ENCODE measurements at places on chromosomes 2 and 18.

DNA sequence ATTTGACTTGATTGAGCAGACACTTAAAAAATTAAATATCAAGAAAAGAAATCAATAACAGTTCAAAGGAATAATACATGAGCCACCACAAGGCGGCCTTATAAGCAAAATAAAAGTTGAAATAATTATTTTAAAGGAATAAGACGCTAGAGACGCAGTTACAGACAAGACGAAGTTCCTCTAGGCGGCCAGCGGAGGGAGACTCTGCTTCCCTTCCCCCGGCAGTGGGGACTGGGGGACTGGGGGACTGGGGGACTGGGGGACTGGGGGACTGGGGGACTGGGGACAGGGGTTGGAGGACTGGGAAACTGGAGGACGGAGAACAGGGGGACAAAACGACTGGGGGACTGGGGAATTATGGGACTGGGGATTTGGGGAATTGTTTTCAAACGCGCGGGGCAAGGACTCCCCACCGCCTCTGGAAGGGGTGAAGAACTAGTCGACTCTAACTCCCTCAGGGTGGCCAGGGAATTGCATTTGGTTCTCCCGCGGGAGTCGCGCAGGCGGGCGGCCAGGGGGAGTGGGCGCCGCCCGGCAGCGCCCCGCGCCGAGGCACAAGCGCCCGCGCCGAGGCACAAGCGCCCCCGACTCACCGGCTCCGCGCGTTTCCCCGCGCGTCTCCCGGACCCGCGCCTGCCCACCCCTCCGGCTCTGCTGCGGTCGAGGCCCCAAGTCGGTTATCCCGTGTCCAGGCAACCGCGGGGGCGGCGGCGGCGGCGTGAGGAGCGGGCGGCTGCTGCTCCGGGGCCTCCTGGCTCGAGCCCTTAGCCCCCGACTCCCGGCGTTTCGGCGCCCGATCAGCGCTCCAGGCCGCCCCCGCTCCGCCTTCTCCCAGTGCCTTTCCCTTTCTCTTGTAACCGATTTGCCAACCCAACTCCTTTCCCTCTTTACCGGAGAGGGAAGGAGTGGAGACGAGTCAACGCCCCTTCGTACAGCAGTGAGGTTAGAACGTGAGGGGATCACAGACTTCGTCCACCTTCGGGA lies at the start of gene CCDC178:
Gene CCDC178, minus strand, starts transcription at position 662 of the 984 bp plus-strand sequence. CDS start 28,633 bp downstream, outside the sequence.
- peak; percentile 35 for DNase-seq

GRCh38 chr2:105789745-105790460 lies 45.2 kb downstream of the NCK2 start:
- no peak for DNase-seq

- DNase-seq: no peak
Observed at GRCh38 chr2:31023541-31023940, 114.7 kb downstream of the GALNT14 start.

GRCh38 chr2:178756343-178756742 lies 50.9 kb downstream of the TTN start:
- DNase-seq: no peak

DNA sequence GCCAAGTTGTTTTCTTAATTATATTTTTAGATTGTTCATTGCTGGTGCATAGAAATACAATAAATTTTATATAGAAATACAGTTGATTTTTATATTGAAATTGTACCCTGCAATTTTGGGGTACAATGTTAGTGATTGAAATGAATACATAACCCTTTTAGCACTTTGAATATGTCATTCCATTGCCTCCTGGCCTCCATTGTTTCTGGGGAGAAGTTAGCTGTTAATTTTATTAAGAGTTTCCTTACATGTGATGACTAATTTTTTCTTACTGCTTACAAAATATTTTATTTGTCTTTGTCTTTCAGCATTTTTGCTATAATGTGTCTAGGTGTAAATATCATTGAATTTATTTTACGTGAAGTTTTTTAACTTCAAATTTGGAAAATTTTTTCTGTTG lies 176.5 kb upstream of the DCC start:
- no peak for DNase-seq

DNA sequence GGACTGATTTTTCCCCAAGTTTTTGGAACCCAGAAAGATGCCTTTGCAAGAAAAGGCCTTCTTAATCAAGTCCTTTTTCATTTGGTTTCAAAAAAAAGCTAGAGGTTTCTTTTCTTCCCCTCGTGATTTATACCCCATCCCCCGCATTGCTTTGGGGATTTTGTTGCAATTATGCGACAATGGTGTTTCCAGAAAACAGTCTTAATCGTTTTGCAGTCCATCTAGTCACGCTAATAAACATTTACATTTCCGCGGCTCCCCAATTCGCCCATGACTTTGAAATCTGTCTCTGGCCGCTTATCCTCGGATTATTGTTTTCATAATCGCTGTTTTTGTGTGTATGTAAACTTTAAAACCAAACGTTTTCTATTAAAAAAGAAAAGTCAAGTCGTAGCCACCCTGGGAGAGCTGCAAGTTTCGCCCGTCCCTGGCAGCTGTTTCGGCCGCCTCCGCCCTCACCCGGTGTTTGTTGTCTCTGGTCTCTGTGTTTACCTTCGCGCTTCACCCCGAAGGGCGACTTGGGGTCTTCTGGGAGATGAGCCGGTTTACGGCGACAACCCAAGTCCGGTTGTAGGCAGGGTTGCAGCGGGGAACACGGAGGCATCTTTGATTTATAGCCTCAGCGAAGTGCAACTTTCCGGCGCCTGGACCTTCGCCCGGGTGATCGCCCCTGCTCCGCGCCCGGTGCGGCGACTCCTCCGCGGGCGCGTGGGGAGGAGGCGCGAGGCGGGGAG lies 667 bp downstream of the SP9 start:
- no peak for DNase-seq

DNA sequence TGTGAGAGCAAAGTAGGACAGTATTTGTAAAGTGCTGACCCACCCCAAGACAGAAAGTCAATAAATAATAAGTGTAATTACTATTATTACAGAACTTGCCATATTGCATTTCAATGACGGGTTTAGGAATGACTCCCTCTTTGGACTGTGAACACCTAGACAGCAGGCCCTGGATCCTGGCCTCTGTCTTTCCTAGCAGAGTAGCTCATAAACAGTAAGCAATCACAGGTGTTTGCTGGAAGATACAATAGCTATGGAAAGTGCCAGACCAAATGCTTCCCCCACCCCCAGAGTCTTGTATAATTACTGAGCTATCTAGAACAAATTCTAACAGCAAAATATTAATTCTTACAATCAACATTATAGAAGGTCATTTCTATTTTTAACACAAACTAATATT lies 20.1 kb upstream of the MYO1B start:
- DNase-seq: no peak

DNA sequence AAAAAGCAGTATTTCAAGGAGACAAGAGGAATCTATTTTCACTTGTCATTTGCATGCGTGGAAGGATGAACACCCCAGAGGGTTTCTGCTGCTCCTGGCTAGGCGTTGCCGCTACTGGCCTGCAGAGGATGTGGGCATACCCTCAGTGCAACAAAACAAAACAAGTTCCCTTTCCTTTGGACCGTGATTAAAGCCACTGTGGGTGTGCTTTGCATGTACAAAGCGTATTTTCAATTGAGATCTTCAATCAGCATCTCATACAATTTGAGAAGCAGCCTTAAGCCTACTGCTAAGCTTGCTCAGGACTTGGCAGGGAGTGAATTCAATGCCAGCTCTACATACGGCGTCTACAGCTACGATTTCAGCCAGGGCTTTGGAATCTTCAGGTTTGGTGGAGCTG lies 298.4 kb downstream of the LPIN1 start:
- no peak for DNase-seq

GRCh38 chr2:188024811-188025210 lies 266.9 kb upstream of the GULP1 start:
- no peak for DNase-seq

DNA sequence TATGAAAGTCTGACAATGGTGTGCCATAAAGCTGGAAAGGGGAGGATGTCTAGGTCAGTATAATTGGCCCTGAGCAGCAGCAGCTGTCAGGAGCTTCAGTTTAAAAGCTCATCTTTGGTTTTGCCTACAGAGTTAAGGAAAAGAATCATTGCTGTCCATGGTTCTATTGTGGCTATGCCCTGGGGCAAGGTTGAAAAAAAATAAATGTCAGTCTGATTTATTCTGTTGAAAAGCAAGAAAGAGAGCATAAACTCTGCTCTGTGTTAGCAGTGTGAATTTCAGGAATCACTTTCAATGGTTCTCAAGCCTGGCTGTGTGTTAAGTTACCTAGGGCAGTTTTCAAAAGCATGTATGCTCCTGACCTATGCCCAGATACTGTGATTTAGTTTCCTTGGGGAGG lies 446.7 kb downstream of the SETBP1 start:
- peak; percentile 8 for DNase-seq

GRCh38 chr2:102114851-102115497 lies 27.6 kb upstream of the IL1R1 start:
- DNase-seq: no peak

DNA sequence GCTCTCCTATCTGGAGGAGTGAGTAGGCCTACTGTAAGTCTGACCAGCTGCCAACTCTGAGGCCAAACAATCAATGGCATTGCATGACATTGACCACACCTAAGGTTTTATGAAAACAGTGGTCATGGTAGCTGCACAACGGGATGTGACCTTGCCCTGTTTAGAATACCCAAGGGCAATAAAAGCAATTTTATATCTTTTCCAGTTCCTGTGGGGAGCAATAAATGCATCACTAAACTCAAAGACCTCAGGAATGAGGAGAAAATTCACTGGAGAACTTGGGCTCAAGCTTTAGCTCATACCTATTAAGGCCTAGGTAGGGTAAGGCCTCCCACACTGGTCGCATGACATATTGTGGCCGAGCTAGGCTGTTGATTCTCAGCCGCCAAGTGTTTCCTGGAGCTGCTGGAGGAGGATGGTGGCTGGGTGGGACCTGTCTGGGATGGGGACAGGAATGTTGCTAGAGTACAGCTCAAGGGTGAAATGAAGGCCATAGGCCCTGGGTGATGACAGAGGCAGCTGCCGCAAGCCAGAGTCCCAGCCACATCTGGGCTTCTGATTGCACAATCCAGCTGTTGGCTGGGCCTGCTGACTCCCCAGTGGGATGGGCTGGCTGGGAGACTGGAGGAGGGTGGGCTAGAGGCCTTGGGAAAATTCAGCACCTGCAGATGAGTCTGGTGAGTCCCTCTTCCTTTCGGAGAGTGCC lies 313.7 kb downstream of the CYP26B1 start:
- DNase-seq: no peak

DNA sequence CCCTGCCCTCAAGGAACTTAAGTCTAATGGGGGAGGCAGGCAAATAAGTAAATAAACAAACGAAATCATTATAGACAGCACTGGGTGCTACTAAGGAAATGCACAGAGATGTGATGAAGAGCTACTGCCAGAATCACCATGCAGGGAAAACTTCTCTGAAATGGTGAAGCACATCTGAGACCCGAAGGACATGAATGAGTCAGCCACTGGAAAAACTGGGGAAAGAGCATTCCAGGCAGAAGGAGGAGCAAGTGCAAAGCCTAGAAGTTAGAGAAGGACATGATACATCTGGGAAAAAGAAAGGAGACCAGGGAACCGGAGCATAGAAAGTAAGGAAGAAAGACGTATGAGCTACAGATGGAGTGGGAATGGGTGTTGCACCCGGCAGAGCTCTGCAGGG lies 56.8 kb downstream of the TGFA start:
- no peak for DNase-seq

DNA sequence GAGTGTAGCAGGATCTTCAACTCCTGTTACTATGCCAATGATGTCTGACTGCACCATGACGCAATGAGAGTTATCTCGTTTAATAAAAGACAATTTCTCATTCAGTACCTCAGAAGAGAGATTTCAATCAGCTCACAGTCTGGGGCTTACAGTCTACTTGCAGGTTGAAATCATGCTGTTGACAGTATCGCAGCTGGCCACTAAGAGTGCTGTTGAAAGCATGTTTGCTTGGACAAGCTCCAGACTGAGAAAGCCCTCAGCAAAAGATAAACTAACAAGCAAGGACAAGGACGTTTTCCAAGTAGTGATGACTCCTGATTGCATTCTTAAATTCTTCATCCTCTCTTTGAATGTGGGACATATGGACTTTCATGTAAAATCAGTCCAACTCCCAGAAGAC lies 145.2 kb upstream of the SYT4 start:
- no peak for DNase-seq

GRCh38 chr2:23425338-23425871 lies 40.4 kb downstream of the KLHL29 start:
- no peak for DNase-seq

DNA sequence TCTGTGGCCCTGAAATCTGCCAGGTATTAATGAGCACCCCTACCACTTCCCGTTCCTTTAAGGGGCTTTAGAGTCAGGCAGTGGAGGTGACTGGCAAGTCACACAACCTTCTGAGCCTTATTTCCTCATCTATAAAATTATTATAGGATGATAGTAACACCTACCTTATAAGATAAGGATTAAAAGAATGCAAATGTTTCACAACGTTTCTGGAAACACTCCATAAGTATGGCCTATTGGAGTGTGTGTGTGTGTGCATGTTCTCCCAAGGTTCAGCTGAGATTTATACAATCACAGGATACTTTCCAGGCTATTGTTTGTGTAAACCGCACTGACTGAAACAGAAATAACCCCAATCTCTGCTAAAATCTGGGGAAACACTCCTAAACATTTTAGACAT lies 176.0 kb downstream of the PDE11A start:
- DNase-seq: no peak

- no peak for DNase-seq
Observed at GRCh38 chr2:181252262-181253148, 204.7 kb upstream of the ITGA4 start.

GRCh38 chr2:46184794-46185583 lies 112.2 kb upstream of the EPAS1 start:
- DNase-seq: no peak

DNA sequence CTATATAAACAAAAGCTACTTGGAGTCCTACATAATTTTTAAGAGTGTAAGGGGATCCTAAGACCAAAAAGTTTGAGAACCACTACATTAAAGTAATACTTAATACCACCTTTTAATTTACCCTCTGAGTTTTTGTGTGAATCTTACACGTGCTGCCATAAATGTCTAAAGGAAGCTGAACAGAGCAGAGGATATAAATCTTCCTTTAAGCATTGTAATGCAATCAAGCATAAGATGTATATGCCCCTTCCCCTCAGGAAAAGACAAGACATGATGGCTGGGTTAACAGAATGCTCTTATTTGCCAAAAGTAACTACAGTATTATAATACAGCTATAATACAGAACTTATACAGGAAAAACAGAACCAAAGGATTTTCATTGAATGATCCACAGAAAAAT lies 2.9 kb downstream of the ESCO1 start:
- no peak for DNase-seq

- no peak for DNase-seq
Observed at GRCh38 chr2:3633089-3633981, 24.7 kb upstream of the ALLC start.

GRCh38 chr2:63734510-63734909 lies 107.2 kb upstream of the UGP2 start:
- no peak for DNase-seq

DNA sequence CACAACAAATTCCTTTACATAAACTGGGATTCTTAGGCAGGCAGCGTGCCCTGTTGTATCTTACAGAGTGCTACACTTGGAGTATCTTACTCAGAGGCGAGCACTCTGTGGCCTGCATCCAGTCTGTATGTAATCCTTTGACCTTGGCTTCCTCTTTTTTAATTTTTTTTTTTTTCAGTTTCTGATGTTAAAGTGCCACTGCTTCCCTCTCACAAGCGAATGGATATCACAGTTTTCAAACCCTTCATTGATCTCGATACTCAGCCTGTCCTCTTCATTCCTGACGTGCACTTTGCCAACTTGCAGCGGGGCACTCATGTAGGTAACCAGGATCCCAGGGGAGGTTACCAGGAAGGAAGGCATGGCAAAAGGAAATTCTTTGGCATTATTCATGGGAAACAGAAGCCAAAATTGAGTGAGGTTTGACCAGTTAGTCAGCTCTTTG lies 40.4 kb downstream of the GRHL1 start:
- DNase-seq: no peak
